ENCODE measurements at places on chromosomes 16 and 17. TPM values are rescaled to one million over a fixed set of nuclear protein-coding genes. Genes with fewer than 3 reads are reported as not detected.

The CDK5R1 gene
- total RNA-seq: 11.6 TPM

The SLC6A2 gene
- 0.27 TPM for total RNA-seq

The LDHD gene
- 10.6 TPM for total RNA-seq

The BCL6B gene
- total RNA-seq: 4.2 TPM

The GRN gene
- 193 TPM for total RNA-seq

The EVPLL gene
- 0.42 TPM for total RNA-seq

The CPHXL2 gene
- not detected for total RNA-seq

The GABARAP gene
- total RNA-seq: 128 TPM

The DPEP1 gene
- 0.93 TPM for total RNA-seq

The AANAT gene
- total RNA-seq: 1.3 TPM

The CCL23 gene
- not detected for total RNA-seq

The NOB1 gene
- 44.1 TPM for total RNA-seq

The HLF gene
- total RNA-seq: 0.35 TPM

The TMEM220 gene
- total RNA-seq: 1.2 TPM

The ENDOV gene
- total RNA-seq: 11.5 TPM

The DPEP2 gene
- not detected for total RNA-seq

The STH gene
- not detected for total RNA-seq

The IRF8 gene
- total RNA-seq: 1.4 TPM

The CACNG4 gene
- total RNA-seq: 4.1 TPM

The EFCAB5 gene
- not detected for total RNA-seq

The ABCC11 gene
- total RNA-seq: not detected

The CAPN15 gene
- total RNA-seq: 164 TPM

The MYH3 gene
- total RNA-seq: 1.1 TPM

The DNAH9 gene
- 0.27 TPM for total RNA-seq

The CACNG3 gene
- total RNA-seq: 0.12 TPM

The SNAI3 gene
- 19.4 TPM for total RNA-seq
